ENCODE measurements at places on chromosomes 11 and 22.

- DNase-seq = no peak
Measured at GRCh38 chr11:95725196-95725595, 64.4 kb downstream of the FAM76B start.

DNA sequence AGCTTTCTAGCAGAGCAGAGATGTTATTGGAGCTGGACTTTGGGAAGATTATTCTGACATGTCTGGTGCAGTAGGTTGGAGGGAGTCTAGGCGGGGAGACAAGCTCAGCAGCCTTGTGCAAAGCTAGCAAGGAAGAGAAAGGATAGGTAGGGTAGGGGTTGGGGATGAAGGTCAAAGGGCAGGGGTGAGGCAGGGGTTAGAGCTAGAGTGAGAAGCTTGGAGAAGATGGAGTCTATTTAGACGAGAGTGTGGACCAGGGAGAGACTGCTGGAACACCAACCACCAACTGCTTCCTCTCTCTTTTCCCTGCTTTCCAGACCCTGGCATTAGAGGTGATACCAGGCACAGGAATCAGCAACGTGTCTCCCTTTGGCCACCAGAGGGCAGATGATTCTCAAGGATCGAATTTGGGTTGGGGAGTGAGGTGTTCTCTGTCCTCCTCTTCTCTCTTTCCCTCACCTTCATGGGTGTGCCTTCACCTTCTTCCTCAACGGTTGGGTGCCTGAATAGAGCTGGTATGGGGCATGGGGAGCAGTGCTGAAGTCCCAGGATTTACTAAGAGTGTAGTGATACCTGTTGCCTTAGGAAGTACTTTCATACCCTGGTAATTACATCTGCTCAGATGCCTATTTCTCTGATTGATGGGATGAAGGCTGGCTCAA is 1.8 kb upstream of the MARK2 start:
- DNase-seq = peak; percentile 81

DNA sequence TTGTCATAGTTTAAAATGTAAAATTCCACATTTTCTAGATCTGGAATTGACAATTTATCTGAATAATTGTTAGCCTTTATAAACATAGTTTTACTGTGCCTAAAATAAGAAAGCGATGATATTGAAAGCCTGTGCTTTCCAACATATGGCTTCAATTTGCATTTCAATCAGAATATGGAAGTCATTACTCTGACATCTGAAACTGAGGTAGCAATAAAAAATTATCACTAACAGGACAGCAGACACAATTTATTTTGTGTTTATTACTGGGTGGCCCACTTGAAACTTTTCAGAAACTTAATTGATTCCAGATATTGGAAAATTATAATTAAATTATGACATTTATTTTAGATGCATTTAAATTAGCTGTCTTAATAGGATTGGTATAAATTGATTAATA is 78.5 kb downstream of the TMEM135 start:
- DNase-seq = no peak

GRCh38 chr11:12973528-12974181 is 35.5 kb upstream of the RASSF10 start:
- DNase-seq = no peak

GRCh38 chr11:115334932-115335788 is 169.1 kb downstream of the CADM1 start:
- DNase-seq = peak; percentile 58

DNA sequence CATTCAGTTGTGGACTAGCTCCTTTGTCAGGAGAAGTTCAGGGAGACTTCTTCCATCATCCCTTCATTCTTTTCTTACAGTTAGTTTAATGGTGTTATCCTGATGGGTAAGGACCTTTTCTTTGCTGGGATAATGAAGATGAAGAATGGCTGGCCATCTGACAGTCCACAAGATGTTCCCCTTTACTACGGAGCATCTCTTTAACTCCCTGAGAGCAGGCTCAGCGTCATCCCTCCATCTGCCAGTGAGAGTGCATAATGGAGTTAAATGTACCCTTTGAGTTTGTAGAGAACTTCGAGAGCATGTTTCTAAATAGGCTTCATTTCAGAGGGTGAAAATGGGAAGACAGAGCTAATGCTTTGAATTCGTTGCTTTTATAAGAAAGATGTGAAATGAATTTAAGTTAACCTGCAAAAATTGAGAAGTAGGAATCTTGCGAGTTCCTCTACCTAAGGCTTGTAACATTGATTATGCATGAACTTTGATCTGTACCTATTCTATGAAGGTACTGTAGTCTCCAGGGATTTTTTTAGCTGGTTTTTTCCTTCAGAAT is 1.7 kb downstream of the EP300 start:
- peak; percentile 42 for DNase-seq

- DNase-seq = no peak
Measured at GRCh38 chr11:97033178-97033577, 643.4 kb downstream of the JRKL start.

DNA sequence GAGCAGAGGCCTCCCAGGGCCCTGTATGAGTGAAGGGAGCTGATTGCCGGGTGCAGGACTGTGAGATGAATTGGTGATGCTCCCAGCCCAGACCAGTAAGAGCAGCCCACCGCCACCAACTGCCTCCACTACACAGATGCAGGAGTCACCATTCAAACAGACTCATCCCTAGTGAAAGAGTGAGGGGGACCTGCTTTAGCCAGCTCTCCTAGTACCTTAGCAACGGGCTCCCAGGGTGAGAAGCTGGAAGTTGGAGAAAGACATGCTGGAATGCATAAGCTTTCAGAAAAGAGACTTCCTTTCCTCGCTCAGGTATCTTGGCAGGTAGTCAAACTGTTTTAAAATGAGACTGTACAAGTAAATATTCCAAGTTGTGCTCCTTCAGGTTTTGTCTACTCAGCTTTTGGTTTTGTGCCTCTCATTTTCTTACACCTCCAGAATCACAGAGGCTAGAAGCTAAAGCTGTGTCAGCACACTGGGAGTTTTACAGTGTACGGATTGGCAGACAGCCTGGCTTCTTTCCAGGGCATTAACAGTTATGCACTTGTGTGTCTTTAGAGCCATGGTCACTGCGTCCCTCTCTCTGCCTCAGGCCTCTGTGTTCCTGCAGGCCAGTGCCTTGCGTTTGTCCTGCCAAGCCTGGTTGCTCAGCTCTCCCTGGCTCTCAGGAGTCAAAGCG is 146.2 kb downstream of the ATXN10 start:
- DNase-seq = no peak

- no peak for DNase-seq
Measured at GRCh38 chr11:58564231-58564630, 11.4 kb downstream of the LPXN start.

DNA sequence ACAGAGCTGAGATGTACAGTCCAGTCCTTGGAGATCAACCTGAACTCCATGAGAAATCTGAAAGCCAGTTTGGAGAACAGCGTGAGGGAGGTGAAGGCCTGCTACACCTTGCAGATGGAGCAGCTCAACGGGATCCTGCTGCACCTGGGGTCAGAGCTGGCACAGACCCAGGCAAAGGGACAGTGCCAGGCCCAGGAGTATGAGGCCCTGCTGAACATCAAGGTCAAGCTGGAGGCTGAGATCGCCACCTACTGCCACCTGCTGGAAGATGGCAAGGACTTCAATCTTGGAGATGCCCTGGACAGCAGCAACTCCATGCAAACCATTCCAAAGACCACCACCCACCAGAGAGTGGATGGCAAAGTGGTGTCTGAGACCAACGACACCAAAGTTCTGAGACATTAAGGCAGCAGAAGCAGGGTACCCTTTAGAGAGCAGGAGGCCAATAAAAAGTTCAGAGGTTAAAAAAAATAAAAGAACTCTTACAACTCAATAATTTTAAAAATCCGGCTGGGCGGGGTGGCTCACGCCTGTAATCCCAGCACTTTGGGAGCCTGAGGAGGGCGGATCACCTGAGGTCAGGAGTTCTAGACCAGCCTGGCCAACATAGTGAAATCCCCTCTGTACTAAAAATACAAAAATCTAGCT is 69.9 kb upstream of the RTL6 start:
- peak; percentile 57 for DNase-seq

DNA sequence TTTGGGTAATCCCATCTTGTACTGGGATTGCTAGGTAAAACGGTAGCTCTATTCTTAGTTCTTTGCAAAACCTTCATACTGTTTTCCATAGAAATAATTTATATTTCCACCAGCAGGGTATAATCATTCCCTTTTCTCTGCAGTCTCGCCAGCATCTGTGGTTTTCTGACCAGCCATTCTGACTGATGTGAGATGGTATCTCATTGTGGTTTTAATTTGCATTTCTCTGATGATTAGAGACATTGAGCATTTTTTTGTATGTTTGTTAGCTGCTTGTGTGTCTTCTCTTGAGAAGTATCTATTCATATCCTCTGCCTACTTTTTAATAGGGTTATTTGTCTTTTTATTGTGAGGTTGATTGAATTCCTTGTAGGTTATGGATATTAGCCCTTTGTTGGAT is 220.9 kb downstream of the PGR start:
- peak; percentile 23 for DNase-seq

GRCh38 chr11:75320046-75320618 is 31.3 kb downstream of the ARRB1 start:
- no peak for DNase-seq

DNA sequence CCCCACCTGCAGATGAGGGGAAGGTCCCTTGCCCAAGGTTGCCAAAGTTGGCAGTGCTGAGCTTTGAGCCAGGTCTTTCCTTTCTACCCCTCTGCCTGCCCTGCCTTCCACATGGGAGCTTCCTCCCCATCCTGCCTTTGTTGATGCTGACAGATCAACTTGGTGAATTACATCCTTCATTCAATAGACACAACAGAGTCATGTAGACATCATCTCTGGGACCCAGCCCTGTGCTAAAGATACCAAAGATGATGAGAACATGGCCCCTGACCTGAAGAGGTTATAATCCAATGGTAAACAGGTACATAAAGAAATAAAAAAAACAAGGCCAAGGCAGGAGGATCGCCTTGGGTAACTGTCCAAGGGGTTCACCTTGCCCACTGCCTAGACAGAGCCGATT is 42.4 kb upstream of the MAPK1 start:
- DNase-seq = no peak

DNA sequence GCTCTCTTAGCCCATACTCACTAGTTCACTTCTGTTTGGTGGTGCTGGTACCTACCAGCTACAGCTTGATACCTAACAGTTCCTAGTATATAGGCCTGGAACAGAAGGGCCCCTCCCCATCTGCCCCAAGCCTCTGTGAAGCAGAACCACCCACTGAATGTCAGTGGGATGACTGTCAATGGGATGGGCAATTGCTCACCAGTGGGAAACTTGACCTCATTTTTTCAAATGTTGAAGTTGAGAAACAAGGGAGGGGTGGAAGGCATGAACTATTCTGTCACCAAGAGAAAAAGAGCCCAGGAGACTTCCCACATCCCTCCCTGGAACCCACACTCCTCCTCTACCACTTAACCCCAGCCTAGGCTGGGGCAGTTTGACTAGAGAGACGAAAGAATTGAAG is at the start of gene NLRP10:
NLRP10 (minus strand) TSS at position 62 of the 400 bp plus-strand sequence. CDS start 1,952 bp downstream, outside the sequence.
- peak; percentile 71 for DNase-seq

- DNase-seq = no peak
Measured at GRCh38 chr11:76663486-76663810, 7.1 kb downstream of the LRRC32 start.

DNA sequence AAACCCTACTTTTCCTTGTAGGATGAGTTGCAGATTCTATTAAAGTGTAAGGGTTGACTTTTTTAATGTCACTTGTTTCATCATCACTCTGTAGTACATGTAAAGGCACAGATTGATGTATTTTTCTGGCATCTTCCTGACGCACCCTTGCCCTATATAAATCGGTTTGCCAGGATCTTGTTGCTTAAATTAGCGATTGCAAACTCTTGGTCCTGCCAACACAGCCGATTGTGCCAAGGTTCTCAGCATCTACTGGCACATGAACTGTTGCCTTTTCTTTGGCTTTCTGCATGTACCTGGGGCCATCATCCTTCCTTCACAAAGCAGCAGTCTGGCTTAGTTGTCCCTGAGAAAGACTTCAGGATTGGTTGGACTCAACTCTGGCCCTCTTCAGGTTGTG is 7.5 kb upstream of the LIN7C start:
- no peak for DNase-seq

- DNase-seq = peak; percentile 69
Measured at GRCh38 chr11:69010964-69011623, 2.0 kb downstream of the MRGPRF start.

DNA sequence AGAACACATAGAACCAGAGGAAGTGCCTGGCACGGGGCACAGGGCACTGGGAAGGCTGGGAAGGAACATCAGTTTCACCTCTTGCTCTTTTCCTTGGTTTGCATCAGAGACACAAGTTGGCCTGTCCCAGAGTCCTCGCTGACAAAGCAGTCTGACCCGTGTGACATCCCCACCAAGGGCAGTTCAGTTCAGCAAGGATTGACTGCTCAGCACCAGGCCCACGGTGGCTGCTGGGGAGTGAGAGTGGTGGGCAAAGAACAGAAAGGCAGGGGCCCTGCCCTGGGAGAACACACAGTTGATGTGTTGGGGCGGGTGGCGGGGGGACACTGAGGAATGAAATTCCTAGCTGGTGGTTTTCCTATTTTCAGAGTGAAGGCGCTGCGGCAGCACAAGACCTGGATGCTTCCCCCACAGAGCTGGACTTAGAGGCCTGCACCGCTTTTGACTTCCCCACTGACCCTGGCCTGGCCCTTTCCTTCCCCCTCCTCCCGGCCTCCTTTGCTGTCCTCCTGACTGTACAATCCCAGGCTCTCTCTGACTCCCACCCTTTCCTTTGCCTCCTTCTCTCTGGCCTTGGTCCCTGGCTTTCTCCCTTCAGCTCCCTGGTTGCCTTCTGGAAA is 2.2 kb upstream of the TMPRSS13 start:
- no peak for DNase-seq
